ENCODE measurements at places on chromosomes 6 and 20. TPM values are rescaled to one million over a fixed set of nuclear protein-coding genes. Genes with fewer than 3 reads are reported as not detected.
A peak's percentile ranks its signal among the peaks of the same experiment; 100 is the strongest.

GRCh38 chr20:52637201-52637600, 335.0 kb upstream of the TSHZ2 start:
- no peak for DNase-seq

DNA sequence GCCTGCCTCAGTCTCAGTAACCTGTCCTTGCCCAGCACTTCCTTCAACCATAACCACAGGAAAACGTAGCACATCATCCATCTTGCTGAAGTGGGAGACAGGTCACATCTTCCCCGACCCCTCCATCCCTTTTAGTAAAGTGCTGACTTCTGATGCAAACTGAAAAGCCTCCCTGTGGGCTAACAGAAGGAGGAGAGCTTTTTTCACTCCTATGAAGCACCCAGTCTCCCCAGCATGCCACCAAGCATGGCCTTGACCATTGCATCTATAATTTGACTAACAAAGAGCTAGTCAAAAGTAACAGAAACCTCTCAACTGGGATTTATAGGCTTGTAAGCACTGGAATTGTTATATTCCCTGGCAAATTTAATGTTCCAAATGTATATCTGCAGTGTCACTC, 288.9 kb upstream of the IRAK1BP1 start:
- no peak for DNase-seq

The SLC17A9 gene
- total RNA-seq, result 2.2 TPM

GRCh38 chr6:150491131-150491810, 108.4 kb upstream of the PLEKHG1 start:
- DNase-seq, result no peak

DNA sequence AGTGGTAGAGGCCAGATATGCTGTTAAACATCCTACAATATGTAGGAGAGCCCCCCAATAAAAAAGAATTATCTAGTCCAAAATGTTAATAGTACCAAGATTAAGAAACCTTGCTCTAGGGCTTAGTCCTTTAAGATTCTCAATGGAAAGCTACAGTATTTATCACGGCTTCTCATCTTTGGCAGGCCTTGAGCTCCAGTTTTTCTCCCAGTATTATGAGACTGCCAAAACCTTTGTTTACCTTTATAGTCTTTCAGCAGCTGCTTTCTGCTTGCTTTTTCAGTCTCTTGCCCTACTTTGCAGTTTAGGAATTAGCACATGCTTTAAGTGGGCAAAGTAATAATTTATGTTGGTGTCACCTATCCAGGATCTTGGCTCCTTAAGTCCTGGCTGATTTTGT, 59.7 kb downstream of the NHLRC1 start:
- no peak for DNase-seq

- DNase-seq, result peak; percentile 11
Measured at GRCh38 chr20:38073307-38074071, 39.9 kb downstream of the RPRD1B start.

DNA sequence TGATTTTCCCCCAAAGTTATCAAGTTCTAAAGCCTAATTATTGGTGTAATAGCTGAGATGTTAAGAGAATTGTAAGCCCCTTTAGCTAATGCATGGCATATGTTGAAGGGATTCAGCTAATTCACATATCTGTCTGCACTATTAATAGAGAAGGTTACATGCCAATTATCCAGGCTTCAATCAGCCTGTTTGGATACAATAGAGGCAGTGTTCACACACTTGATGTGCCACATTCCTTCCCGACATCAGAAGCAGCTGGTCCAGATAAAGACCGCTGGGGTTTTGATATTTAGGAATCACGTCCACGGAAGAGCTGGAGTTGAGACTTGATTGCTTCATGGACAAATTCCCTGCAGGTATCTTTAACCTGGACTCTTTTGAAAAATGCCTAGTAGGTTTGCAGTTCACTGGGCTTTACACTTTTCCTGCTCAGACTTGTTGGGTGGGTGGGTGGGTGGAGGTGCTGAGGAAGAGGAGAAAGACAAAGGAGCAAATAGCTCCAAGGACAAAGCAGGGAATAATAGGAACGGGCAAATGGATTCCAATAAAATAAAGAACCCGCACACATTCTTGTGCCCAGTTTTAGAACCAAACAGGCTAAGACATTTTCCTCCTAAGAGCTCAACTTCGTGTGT, 142.6 kb upstream of the ZNF217 start:
- no peak for DNase-seq

The MTFR2 gene
- not detected for total RNA-seq

The CFB gene
- 12.8 TPM for total RNA-seq

The SLC17A1 gene
- total RNA-seq, result not detected

DNA sequence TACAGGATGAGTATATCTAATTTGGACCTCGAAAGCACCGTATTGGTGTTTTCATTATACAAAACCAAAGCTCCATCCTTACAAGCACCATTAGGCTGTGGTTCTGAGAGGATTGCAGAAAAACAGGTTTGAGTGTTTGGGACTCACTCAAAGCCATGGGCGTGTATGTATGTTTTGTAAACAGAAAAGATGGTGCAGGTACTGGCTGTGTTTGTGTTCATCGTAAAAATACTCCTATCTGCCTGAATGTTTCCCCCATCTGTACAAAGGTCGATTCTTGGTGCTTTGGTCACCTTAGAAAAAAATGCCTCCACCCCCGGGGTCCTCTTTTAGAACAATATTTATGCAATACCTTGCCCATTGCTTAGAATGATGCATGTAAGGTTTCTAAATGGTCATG, 286.6 kb downstream of the TSHZ2 start:
- DNase-seq, result no peak

DNA sequence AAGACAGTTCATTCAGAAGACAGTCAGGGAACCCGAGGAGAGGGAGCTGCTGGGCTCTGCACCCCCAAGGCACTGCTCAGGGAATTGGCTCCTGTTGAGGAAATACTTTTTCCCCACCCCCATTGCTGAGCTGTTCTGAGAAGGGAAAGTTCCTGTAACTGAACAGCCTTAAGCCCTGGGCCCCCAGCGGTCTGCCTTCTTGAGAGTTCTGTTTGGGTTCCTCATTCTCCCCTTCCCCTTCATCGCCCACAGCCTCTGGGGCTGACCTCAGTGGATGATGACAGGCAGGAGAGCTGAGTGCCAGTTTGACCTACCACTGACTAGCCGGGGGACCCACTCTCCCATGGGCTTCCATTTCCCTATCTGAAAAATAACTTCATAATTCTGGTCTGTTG, 10.7 kb downstream of the HCK start:
- no peak for DNase-seq

DNA sequence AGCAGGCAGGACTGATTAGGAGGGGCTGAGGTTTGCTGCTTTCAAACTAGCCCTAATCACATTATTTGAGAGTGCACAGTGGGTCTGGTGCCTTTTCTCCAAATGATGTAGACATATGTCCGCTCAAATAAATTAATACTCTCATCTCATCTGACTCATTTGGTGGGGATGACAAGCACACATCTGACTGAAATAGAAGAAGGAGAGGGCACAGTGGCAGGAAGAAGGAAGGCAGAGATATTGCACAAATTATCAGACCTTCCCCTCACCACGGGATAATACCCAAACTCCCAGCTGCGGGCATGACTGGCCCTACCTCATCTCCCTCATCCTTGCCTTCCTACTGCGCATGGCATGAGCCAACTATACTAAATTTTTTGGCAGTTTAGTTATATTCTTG, 33.9 kb upstream of the TNFRSF21 start:
- DNase-seq, result no peak

- DNase-seq, result no peak
Measured at GRCh38 chr20:23666698-23667097, 22.1 kb downstream of the CST4 start.

GRCh38 chr6:35810971-35811698, 6.0 kb downstream of the LHFPL5 start:
- no peak for DNase-seq
